ENCODE measurements at places on chromosomes 4 and X. TPM values are rescaled to one million over a fixed set of nuclear protein-coding genes. Genes with fewer than 3 reads are reported as not detected.
A peak's percentile ranks its signal among the peaks of the same experiment; 100 is the strongest.

DNA sequence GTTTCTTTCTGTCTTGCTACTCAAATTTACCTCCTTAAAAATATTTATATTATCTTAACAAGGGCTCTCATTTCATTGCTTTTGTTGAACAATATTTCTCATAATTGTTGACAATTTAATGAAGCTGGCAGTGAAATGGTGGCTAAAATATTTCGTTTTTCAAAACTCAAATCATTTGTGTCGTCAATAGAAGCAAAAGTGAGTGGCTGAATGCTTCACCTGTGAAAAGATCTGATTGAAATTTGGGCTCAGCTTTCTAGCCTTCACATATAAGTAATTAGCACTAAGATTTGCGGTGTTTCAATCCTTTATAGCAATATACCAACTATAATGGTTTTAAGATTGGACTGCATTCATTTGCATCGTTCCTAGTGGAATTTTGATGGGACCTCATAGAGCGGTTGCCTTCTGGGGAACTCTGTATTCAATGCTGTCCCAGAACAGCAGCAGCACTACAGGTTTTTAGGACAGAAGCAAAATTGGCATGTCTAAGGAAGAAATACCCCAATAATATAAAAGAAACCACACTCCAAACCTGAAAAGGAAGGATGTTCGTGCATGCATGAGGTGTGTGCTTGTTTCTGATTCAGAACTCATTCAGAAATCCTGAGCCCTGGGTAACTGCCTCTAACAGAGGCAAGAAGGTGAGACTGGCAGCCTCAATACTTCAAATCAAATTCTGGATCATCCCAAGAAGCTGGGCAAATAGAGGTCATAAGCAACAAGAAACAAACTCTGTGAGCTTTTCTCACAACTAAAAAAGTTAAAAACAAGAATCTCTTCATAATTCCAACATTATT is 2.5 kb downstream of the CXCL1 start:
- no peak for DNase-seq

Gene AR
- 11.4 TPM for total RNA-seq

Gene MAGEA12
- total RNA-seq: not detected

Gene PALLD
- 1.5 TPM for total RNA-seq

DNA sequence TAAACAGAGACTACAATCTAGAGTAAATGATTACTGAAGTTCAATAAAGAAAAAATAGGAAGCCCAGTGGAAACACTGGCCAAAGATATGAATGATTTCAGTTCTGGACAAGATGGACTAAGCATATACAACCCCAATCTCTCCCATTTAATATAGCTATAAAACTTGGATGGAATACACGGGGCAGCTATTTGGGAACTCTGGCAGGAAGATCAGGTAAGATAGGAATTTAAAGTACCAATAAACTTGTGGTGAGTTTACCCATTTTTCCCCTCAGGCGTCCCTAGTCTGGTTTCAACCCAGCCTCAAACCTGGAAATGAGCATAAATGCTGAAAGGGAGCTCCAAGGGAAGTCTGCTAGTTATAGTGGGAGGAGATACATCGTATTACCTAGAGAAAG is 20.4 kb downstream of the NUP54 start:
- no peak for DNase-seq

- DNase-seq: no peak
Observed at GRCh38 chr4:105461221-105461620, 12.6 kb downstream of the PPA2 start.

GRCh38 chr4:168257768-168258167 is 60.8 kb downstream of the DDX60 start:
- no peak for DNase-seq

GRCh38 chr4:54192811-54193210 is 36.3 kb upstream of the PDGFRA start:
- no peak for DNase-seq

Gene ATP6AP2
- 85.7 TPM for total RNA-seq

Gene FBXO8
- total RNA-seq: 17.0 TPM

DNA sequence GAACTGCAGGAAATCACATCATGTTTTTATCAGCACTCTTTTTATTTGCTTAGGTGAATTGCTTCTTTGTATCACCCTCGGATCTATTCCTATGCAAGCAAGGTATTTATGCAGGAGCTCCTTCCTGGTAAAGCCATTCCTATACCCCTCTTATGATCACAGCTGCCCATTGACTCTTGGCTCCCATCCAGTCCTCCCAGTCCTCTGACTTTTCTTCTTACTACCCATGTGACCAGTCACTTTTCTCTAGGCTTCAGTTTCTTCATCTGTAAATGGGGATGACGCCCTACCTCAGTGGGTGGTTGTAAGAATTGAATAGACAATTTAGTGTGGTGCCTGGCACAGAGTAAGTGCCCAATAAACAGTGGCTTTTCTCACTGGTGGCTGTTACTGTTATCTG is 144.9 kb downstream of the FHIP1A start:
- no peak for DNase-seq

- DNase-seq: no peak
Observed at GRCh38 chrX:3445806-3446490, 99.5 kb upstream of the MXRA5 start.

DNA sequence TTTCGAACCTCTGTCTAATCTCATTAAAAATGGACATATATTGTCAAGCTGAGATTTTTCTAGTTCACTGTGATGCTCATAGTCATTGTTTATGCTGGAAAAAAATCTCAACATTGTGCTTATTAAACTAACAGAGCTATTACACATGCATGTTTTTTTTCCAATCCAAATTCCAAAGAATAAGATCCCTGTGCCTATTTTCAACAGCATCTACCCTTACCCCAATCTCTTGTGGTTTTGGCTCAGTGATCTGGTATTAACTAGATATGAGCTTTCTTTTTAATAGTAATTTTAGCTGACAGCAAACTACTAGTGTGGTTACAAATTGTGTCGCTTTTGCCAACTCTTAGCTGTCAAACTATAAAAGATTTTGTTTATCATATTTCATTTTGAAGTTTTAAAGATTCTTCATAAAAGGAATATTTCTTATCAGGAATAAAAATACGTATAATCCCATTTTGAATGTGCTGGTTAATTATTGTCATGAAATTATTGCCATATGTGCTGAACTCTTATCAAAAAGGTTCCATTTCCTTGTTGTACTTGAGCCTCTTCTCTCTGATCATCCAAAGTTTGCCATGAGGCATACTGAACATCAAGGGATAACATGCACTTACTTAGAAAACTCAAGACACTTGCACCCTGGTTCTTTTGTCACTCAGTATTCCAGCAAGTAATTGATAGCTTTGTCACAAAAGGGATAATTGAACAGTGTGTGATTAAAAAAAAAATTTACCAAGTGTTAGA is 241.2 kb downstream of the ARHGAP24 start:
- no peak for DNase-seq

Gene SMR3B
- total RNA-seq: not detected

Gene ADH4
- not detected for total RNA-seq

GRCh38 chr4:130608121-130608520 is 1512.2 kb downstream of the C4orf33 start:
- no peak for DNase-seq

Gene ZNF157
- not detected for total RNA-seq

DNA sequence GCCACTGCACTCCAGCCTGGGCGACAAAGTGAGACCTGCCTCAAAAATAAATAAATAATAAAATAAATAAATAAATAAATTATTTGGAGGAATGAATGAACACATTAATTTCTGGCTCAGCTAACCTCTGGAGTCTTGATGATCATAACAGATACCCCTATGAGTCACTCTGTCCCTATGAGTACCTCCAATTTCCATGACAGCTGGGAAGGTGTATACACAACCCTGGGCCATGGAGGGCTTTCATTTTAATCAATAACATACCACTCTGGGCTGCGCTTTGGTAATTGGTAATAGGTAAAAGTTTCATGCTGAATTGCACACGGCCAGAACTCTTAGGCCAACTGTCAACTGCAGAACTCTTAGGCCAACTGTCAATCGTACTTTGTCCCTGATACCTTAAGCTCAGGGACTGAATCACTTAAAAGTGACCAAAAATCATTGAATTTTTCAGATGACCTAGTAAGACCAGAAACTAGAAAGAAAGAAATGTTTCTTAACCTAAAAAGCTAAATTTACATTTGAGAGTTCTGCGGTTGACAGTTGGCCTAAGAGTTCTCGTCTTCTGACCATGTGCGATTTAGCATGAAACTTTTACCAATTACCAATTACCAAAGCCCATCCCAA is 112.4 kb downstream of the ATP11C start:
- DNase-seq: no peak

Gene NDST3
- total RNA-seq: not detected

GRCh38 chr4:185998791-185999190 is 70.2 kb upstream of the TLR3 start:
- no peak for DNase-seq

Gene CFP
- total RNA-seq: 0.13 TPM

Gene NEXMIF
- total RNA-seq: under 0.01 TPM

Gene ELOVL6
- total RNA-seq: 7.1 TPM

DNA sequence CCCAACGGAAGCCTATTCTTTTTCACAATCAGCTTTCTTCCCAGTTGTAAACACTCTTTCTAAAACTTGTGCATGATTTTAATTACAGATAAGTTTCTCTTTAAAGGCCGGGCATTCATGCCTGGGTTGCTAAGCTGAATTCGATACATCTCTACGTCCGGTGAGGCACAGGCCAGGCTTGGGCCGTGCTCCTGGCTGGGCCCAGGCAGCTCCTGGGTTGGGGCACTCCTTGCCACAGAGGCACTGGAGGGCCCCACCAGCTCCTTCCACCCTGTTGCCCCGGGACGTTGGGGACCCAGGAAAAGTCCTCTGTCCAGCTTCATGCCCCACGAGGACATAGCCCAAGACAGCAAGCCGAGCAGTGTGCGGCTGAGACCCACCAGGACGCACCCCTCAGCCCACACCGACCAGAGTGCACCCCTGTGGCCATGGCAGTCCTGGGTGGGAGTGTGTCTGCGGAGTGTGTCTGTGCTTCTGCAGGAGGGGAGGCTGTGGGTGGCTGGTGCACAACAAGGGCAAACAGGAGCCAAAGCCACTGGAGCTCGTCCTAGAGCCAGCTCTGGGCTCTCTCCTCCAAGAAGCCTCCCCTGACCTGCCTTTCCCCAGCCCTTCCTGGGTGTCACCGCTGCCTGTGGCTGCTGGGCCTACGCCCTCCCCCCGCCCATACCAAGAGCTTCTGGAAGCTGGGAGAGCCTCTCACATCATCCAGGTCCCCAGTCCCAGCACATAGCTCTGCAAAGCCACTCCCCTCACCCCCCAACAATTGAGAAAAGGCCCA is 128.0 kb upstream of the NKX1-1 start:
- DNase-seq: no peak

- no peak for DNase-seq
Observed at GRCh38 chrX:46549914-46550313, 4.7 kb upstream of the ZNF674 start.

Gene ITIH6
- not detected for total RNA-seq

Gene SMIM10L2A
- total RNA-seq: 0.28 TPM

DNA sequence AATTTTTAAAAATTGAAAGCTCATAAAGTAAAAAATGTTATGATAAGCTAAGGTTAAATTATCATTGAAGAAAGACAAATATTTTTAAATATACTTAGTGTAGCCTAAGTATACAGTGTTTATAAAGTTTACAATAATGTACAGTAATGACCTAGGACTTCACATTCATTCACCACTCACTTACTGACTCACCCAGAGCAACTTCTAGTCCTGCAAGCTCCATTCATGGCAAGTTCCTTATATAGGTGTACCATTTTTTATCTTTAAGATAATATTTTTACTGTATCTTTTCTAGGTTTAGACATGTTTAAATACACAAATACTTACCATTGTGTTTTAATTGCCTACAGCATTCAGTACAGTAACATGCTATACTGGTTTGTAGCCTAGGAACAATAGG is 112.3 kb upstream of the RADX start:
- DNase-seq: no peak

GRCh38 chrX:55489314-55490009 is at the start of gene USP51:
USP51 (minus strand) TSS chrX:55489848; CDS start chrX:55488939, 909 bp downstream.
- DNase-seq: no peak

Gene PLAC8
- total RNA-seq: 0.33 TPM

Gene USP46
- total RNA-seq: 17.8 TPM

Gene VSIG4
- not detected for total RNA-seq

DNA sequence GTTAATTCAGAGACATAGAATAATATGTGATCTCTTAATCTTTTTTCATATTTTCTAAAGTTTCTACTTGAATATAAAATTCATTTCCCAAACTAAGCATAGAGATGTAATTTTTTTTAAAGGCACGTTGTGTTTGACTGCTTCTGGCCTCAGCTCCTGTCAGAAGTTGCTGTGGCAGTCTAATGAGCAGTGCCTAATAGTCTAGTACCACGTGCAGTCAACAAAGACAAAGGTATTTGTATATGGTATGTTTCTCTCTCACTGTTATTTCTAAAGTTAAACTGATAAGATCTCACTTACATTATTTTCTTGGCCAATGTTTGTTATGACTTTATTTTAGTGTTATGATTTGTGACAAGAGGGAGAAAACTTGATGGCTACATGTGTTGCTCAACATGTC is 48.6 kb upstream of the MCUB start:
- DNase-seq: no peak

DNA sequence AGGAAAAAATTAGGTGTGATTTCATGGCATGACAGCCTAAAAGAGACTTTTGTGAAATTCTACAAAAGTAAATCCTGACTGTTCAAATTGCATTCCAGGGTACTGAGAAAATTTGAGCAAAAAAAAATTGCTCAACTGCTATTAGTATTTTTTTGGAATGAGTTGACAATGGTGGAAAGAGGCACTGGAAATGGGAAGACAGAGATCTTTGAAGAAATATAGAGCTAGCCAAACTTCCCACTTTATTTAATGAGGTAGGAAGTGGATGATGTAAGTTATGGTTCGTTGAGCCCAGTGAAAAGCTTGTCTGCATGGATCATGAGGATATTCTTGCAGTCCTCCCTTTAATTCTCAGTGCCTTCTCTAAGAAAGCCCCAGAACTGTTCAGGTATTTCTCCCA is 183.8 kb downstream of the PTTG2 start:
- DNase-seq: no peak

Gene BGN
- total RNA-seq: 22.9 TPM

DNA sequence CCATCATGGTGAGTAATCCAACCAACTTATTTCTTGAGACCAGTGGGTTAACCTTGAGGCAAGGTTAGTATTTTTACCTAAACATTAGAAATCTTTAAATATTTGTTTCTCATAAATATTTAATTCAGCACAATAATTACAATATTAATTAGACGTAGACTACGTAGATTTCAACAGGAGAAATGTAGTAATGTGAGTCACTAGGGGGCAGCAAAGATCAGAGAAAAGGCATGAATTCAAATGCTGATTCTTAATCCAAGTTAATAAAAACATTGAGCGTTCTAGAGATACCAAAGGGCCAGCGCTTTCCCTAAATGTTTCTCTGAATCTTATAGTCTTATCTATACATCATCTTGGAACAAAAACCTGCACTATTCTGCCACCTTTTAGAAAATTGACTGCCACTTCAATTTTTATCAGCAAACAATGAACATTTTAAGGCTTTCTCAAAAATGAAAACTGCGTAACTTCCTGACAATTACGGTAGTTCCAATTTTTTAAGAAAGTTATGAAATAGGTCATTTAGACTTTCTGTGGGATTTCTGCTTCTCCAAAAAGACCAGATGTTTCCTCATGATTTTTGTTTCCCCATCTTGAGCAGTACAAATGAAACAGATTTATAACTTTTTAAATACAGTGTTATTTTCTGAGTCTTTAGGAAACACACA is 180.7 kb downstream of the GASK1B start:
- DNase-seq: peak; percentile 48

Gene CENPC
- total RNA-seq: 14.1 TPM

Gene SAGE1
- total RNA-seq: not detected

Gene STATH
- total RNA-seq: not detected

- DNase-seq: no peak
Observed at GRCh38 chrX:51456814-51457213, 39.6 kb downstream of the NUDT11 start.

Gene STOX2
- 0.07 TPM for total RNA-seq
